ENCODE measurements at places on chromosomes 3 and 15.
A peak's percentile ranks its signal among the peaks of the same experiment; 100 is the strongest.

- DNase-seq, result no peak
Measured at GRCh38 chr3:33027091-33027490, 69.9 kb downstream of the GLB1 start.

DNA sequence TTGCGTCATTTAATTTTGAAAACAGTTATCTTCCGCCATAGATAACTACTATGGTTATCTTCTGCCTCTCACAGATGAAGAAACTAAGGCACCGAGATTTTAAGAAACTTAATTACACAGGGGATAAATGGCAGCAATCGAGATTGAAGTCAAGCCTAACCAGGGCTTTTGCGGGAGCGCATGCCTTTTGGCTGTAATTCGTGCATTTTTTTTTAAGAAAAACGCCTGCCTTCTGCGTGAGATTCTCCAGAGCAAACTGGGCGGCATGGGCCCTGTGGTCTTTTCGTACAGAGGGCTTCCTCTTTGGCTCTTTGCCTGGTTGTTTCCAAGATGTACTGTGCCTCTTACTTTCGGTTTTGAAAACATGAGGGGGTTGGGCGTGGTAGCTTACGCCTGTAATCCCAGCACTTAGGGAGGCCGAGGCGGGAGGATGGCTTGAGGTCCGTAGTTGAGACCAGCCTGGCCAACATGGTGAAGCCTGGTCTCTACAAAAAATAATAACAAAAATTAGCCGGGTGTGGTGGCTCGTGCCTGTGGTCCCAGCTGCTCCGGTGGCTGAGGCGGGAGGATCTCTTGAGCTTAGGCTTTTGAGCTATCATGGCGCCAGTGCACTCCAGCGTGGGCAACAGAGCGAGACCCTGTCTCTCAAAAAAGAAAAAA lies 1.2 kb downstream of the B2M start:
- DNase-seq, result peak; percentile 77

DNA sequence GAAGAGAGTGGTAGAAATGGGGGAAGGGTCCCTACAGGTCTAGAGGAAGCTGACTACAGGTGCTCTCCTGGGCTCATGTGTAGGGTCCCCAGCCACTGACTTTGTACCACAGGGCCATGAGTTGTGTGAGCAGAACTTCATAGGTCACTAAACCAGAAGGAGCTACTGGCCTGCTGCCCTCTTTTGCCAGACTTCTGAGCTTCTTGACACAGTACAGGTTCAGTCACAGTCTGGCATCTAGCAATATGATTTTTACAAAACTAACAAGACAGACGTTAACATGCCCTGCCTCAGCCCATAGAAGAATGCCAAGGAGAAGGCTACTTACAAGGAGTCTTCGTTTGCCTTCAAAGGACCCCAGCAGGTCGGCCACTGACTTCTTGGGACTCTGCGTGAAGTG lies 3.2 kb downstream of the CCDC80 start:
- DNase-seq, result no peak

DNA sequence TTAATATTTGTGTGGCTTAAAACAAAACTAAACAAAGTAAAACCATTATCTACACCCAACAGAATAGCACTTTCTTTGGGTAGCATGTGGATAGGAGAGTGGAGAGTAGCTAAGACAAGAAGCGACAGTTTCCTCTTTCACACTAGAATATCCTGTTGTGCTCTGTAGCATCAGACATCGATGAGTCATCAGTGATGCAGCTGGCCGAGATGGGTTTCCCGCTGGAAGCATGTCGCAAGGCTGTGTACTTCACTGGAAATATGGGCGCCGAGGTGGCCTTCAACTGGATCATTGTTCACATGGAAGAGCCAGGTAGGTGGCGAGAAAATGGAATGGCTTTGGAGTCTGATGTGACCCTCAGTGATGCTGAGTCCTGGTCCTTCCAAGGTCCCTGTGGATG lies 108.1 kb downstream of the USP13 start:
- DNase-seq, result no peak

DNA sequence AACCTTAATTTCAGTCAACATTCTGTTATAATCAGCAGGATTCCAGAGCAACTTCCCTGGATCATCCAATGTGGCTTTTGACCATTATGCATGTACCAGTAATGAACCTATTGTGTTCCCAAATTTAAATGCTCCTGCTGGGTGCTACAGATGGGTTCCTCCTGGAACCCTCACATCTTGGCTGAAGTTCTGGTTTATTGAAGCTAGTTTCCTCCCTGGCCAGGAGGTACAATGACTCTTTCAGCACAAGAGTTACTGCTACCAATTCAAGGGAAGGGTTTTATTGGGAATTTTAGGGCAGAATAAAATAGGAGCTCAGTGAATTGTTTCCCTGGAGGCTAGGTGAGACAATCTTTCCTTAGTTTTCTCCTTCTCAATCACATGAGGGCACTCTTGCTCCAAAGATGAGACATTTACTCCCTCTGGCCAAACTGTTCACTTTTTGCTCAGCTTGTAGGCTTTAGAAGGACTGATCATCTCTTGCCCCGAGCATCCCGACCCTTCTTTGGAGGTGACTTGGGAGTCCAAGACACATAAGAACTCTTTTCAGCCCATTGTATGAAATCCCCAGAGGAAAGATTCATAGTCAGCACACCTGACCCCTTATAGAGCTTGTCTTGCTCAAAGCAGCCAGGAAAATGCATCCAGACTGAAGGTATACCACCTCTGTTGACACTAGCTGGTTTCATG lies 8.8 kb upstream of the NPHP3 start:
- DNase-seq, result no peak

GRCh38 chr3:112364291-112364690 lies 31.3 kb downstream of the CD200 start:
- no peak for DNase-seq

DNA sequence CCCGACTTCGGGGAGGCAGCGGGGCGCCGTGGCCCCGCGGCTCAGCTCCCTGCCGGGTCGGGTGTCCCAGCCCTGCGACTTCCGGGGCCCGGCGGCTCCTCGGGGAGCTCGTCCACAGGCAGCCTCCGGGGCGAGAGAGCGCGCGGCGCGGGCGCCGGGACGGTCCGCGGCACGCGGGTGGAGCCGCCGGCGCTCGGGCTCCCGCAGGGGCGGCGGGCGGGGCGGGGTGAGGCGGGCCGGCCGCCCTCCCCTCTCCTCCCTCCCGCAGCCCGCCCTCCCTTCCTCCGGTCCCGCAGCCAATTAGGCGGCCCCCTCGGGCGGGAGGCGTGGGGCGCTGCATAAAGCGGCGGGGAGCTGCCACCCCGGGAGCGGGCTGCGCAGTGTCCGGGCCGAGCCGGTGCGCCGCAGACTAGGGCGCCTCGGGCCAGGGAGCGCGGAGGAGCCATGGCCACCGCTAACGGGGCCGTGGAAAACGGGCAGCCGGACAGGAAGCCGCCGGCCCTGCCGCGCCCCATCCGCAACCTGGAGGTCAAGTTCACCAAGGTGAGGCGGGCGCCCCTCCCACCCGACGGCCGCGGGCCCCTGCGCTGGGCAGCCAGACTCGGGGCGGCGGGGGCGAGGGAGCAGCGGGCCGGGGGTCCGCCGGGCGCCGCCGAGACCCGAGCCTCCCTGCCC lies at the start of gene ALDH1A3:
Gene ALDH1A3, plus strand, starts transcription at position 368 of the 675 bp plus-strand sequence. Its CDS starts 77 bp downstream, at position 445.
- no peak for DNase-seq

- DNase-seq, result no peak
Measured at GRCh38 chr3:193805448-193805847, 212.4 kb downstream of the OPA1 start.

DNA sequence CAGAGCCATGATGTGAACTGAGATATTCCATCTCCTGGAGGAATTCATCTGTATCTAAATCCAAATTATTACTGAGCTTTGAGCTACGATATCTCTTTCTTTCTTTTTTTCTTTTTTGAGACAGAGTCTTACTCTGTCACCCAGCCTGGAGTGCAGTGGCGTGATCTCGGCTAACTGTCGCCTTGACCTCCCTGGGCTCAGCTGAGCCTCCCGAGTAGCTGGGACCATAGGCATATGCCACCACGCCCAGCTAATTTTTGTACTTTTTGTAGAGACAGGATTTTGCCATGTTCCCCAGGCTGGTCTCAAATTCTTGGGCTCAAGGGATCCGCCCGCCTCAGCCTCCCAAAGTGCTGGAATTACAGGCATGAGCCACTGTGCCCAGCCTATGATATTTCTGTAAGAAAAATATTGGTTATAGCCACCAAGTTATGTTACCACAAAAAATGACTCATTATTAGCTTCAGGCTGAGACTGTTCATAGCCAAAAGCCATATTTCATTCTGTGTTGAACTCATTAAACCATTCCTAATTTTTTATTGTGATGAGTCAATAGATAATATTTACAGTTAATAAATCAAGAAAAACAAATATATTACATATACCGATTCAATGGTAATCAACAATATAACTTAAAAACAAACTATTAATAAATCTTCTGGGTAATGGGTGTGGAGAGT lies 27.1 kb upstream of the SLC30A4 start:
- DNase-seq, result no peak

DNA sequence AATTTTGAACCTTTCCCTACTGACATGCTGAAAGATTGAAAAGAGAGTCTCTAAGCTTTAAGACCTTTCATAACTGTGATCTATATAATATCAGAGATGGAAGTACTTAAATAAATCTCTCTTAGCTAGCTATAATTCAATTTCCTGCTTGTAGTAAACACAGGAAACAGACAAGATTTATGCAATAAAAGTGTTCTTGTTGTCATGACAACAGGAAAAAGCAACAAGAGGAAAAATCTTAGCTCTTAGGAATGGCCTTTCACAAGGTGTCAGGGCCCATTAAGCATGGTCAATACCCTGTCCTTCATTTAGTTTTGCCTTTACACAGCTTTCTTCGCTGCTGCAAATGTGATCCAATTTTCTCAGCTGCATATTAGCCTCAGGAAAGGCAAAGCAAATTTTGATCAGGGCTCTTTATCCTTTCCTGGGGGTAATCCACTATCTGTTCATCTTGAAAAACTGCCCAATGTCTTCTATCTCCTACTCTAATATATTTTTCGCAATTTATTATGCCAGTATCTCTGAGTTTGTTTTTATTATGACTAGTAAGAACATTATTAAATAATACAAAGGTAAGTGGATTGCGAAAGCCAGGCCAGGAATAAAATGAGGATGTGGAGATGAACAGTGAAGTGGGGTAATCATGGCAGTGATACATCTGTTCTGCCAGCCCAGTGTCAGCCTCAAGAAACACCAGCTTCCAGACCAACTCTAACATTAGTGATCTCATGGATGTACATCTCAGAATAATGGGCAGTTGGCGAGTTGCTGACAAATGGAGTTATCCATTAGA lies 28.7 kb downstream of the SIDT1 start:
- peak; percentile 28 for DNase-seq

- no peak for DNase-seq
Measured at GRCh38 chr3:14154276-14154675, 24.1 kb downstream of the XPC start.

DNA sequence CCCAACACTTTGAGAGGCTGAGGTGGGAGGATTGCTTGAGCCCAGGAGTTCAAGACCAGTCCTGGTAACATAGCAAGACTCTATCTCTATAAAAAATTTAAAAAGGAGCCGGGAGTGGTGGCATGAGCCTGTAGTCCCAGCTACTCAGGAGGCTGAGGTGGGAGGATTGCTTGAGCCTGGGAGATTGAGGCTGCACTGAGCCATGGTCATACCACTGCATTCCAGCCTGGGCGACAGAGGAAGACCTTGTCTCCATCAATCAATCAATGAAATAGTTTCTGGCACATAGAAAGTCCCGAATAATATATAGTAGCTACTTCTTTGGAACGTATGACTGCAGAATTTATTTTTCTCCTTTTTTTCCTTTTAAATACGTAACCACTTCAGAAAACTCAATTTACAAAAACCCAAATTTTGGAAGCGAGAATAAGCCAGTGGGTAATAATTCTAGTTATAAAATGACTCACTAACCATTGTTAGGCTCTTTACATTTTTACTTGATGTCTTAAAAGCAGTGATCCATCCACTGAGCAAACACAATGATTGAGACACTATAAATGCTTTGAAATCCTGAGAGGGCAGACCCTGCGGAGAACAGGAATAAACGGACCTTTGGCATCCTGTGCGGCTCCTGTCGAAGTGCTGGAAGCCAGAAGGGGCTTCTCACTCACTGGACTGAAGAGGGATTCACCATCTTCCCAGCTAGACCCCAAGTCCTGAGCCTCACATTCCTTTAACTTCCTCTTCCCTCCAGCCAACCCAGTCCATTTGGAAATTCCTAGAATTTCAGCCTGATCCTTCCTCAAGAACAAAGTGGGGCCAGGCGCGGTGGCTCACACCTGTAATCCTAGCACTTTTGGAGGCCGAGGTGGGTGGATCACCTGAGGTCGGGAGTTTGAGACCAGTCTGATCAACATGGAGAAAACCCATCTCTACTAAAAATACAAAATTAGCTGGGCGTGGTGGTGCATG lies 68.4 kb upstream of the MFGE8 start:
- DNase-seq, result no peak

GRCh38 chr3:156630773-156631093 lies 43.7 kb upstream of the TIPARP start:
- DNase-seq, result no peak

GRCh38 chr3:71498543-71498942 lies 85.0 kb downstream of the FOXP1 start:
- DNase-seq, result no peak

DNA sequence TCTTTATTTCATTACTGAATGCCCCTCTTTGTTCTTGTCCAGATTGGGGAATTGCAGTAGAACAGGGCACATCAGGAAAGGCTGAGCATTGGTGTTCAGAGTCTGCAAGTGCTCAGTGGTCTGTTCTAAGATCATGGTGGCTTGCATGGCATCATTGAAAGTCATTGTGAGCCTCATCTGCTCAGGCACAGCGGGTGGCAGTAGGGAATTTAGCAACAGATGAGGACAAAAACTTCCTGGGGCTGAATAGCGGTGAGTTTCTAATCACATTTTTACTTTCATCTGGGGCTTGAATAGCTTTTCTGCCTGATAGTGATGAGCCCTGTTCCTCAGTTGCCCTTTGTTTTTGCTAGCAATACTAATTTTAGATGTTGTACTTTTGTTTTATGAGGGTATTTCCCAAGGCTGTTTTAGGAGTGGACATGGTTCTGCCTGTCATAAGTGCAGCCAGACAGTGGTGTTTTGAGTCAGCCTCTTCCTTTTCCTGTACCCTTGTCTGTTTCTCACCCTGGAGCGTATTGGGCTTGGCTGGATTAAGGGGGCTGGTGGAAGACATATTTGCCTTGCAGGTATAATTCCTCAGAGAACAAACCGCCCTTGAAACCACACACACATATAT lies 127.2 kb upstream of the IL12A start:
- DNase-seq, result no peak

Measured in CD4-positive, alpha-beta T cell treated with Interleukin-15 for 4 hours (primary cell).